ENCODE measurements at places on chromosomes 11 and 22.

DNA sequence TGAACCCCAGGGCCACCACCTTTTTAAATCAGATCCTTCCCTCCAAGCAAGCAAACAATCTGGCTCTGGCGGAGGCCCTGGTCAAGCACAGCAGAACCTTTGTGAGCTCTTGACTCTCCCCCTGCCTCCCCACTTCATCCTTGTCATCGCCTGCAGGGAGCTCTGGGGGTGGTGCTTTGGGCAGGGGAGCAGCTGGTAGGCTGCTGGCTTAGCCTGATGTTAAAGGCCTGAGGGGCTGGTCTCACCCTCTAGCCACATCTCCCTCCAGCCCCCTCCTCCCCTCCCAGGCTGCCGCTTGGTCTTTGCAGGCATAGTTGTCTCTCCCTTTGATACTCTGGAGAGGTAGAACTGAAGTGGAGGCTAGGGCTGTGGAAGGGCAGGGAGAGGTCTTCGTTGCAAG is 50.9 kb downstream of the THAP12 start:
- no peak for DNase-seq

- DNase-seq: no peak
Observed at GRCh38 chr22:44330744-44331660, 18.3 kb upstream of the SHISAL1 start.

DNA sequence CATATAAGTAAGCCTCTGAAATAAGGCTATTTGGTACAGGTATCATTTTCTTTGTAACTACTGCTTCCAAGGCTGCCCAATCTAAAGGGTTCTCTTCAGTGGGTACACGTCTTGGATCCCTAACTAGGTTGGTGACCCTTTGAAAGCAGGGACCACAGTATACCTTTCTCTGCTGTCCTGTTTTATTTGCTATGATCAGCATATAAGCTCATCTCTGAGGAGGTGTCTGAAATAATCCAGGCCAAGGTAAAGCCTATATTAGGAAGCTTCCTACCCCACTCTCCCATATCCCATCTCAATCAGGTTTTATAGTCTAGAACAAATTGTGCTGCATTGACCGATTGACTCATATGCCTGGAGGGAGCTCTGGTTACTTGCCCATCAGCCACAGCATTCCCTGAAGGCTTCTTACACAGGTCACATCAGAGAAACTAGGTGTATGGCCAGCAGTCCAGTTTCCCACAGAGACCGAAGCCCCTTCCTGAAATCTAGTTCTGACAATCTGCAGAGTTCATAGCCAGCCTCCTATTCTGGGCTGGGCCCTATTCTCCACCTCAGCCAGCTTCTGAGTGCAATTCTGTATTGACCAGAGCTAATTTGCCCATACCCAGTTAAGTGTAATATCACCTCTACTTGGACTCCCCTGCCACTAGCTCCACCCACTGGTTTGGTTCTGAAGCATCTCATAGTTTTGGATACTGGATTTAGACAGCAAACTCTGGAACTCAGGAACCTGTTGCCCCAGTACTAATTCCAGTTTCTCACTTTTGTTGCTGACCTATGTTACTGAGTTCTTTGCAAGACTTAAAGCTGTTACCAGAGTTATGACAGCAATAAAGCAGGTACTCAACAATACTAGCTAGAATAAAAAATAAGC is 62.1 kb upstream of the ARHGAP20 start:
- no peak for DNase-seq

GRCh38 chr11:78332174-78332866 is 85.3 kb downstream of the GAB2 start:
- DNase-seq: no peak

- DNase-seq: no peak
Observed at GRCh38 chr11:32302826-32303225, 132.5 kb downstream of the WT1 start.

DNA sequence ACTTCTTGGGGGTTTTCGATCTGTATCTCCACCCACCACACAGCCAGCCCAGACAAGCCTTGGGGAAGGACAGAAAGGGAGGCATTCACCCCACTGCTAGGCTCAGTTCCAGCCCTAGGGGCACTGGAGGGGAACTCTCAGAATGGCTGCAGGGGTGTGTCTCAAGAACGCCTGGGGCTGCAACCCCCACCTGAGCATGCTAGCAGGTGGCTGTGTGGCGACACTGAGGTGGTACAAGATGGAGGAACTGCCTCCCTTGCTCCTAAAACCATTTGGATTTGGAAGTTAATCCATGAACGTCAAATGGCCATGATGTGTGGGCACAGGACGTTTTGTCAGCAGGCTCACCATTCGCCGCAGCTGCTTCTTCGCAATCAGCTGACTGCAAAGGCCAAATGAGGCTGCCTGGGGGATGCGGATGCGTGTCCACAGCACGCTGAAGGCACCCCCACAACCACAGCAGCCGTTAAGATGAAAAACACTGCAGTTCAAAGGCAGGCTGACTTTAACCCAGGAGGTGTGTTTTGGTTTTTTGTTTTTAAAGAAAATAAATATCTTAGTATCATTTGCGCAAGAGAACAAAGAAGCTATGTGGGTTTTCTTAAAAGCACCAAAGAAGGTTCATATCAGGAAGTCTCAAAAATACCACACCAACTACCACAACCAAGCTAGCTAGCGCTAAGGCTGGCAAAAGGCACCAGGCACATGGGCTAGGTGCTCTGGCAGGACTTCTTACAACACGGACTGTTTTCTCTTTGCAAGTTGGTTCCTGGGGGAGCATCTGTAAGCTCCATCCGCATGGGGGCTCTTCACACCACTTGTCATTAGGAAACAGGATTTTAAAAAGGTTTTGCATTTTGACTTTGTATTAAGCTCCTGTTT is 22.2 kb upstream of the NAP1L4 start:
- DNase-seq: peak; percentile 58

Measured in T-helper 17 cell (primary cell).